ENCODE measurements at places on chromosomes 16 and 17. TPM values are rescaled to one million over a fixed set of nuclear protein-coding genes. Genes with fewer than 3 reads are reported as not detected.

Gene PITPNM3
- 25.0 TPM for total RNA-seq

Gene TRIM25
- total RNA-seq = 16.2 TPM

Gene NR1D1
- total RNA-seq = 4.1 TPM

Gene NPIPB13
- total RNA-seq = not detected

Gene TNP2
- not detected for total RNA-seq

Gene ADAD2
- total RNA-seq = not detected

Gene PMP22
- 0.63 TPM for total RNA-seq

Gene CACNG3
- total RNA-seq = not detected

Gene OR3A1
- total RNA-seq = not detected

Data from airway epithelial cell (primary cell).